Cerebellar cortex (tissue), 1 donor: ENCODE measurements at places on chromosomes 2 and 18.

DNA sequence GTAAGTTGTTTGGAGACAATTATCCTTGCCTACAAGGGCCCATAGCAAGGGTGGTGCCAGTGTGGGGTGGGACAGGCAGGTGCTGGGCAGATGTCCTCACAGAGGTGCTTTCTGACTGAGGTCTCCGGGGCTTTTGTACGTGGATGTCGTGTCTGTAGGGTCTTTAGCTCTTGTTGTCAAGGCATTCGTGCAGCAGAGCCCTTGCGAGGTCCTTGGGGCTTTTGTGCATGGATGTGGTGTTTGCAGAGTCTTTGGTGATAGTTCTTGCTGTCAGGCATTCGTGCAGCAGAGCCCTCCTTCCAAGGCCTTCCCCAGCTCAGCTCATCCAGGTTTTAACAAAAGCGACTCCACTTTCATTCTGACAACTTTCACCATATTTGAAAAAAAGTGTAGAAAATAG is 116.0 kb upstream of the TMEM18 start:
- no peak for DNase-seq

- DNase-seq, result no peak
These were observed 30.1 kb downstream of the KCTD18 start for GRCh38 chr2:200479692-200480265.

DNA sequence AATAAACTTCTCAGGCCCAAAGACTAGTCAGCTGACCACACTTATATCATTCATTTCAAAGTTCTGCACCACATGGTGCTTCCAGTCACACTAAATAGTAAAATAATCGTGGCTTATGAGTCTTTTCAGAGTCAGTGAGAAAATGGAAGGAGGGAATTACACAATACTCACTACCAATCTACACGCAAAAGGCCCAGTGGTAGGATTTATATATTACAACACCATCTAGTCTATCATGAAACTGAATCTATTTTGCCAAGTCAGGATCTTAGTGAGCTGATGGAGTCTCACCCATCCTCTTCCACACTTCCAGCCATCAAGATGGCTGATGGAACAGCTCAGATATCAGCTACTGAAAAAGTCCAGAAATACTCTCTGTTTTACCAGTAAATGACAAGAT is 21.9 kb downstream of the INO80D start:
- DNase-seq, result no peak

- DNase-seq, result no peak
These were observed 254.9 kb downstream of the IRS1 start for GRCh38 chr2:226544596-226545210.

GRCh38 chr2:10554961-10555809 is 107.1 kb upstream of the ODC1 start:
- DNase-seq, result no peak

GRCh38 chr2:142714600-142714999 is 162.9 kb upstream of the KYNU start:
- no peak for DNase-seq

DNA sequence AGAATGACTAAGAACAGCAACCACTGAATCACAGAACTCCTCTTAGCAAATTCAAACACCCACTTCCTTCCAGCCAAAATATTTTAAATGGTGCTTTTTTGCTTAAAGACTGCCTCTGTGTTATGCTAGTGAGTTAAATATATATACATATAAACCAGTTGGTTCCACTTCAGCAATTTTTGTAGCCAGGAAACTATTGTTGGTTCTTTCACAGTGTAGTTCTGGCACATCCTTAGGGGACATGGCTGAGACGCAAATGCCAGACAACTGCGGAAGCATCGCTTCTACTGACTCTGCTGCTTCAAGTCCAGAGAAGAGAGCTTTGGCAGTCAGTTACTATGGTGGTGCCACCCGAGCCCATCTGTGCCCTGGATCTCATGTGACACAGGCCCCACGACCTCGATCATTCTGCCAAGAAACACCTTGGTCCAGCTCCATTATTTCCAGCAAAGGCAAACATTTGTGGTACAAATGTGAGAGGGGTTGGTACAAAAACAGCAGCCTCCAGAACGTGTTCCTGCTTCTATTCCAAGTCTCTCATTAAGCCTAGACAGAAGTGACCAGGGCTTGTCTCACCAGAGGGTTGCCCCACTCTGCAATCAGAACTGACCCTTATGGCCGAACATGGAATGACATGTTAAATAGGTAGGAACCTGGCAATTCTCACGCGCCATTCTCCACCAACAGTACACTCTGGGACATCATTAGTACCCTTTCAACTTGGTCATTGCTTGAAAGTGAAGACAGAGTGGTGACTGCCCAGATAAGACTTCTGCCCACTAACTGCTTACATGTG is 117.8 kb upstream of the NRP2 start:
- peak; percentile 46 for DNase-seq

DNA sequence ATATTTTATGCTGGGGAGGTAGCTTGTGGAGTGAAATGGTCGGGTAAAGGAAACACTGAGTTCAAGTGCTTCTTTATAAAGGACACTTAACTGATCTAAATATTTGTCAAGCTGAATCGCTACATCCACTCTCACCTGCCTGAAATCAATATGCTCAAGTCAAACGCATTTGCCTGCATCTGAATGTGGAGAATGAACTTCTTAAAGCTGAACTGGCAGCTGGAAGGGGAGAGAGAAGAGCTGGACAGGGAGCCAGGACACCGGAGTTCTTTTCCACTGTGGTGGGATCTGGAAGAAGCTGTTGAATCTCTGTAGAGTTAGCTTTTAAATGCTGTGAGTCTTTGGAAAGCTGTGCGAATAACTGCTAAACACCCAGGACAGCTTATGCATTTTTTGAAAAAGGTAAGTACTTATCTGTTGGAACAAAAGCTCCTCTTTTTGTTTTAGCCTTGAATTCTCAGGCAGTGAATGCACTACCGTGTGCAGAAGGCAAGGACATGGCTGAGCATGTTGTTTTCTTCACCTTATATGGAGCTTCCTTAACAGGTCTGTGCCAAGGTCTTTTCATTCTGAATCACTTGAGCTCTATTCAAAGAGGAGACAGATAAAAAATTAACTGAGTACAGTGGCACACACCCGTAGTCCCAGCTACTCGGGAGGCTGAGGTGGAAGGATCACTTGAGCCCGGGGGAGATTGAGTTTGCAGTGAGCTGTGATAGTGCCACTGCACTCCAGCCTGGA is 74.2 kb upstream of the KLF7 start:
- no peak for DNase-seq

DNA sequence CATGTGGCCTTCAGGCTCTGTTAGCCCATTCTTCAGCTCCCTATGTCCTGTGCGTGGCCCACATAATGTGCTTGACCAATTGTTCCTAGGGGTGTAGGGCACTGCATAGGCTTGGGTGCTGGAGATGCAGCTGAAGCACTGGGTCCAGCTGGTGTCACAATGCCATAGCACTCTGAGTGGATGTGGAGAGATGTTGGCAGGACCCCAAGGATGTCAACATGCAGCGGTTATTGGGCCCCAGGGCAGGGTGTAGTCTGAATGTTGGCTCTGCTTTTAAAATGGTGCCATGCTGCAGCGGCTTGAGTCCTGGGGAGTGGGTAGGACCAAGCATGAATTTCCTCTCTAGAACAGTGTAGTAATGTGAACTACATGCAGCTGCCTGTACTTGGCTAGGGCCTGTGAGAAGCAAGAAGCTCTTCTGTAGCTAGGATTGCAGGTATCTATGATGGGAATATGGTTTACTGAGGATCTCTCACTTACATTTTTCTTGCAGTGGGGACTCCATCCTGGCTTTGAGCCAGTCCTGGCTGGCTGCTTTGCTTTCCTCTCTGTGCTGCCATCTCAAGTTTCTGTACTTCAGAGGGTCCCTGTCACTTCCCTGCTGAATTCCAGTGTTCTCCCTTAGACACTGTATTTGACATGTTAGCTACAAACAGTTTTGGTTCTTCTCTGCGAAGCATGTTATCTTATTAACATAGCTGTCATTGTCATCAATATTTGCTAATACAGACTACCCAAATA is 148.4 kb downstream of the CSRNP3 start:
- no peak for DNase-seq

GRCh38 chr2:179932786-179933185 is 71.4 kb upstream of the ZNF385B start:
- DNase-seq, result peak; percentile 33

GRCh38 chr2:241852116-241852980 is 6.3 kb downstream of the PDCD1 start:
- DNase-seq, result no peak

GRCh38 chr18:2719040-2719439 is 63.5 kb downstream of the SMCHD1 start:
- no peak for DNase-seq

DNA sequence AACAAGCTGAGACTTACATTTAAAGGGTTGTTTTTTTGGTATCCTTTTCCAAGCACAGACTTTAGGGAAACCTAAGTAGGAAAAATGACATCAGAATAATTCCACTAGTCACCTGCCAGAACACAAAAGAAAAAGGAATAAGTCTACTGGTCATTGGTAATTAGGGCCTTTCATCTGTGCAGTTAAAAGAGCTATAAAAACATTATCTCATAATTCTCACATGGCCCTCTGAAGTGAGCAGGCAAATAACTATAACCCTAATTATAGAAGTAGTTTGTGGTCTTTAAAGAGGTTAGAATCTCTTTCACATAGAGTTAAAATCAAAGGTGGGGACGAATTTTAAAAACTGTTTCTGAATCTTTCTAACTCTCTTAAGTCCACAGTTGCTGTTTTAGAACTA is 111.1 kb upstream of the B3GNT2 start:
- no peak for DNase-seq

- DNase-seq, result peak; percentile 16
These were observed 364.3 kb downstream of the RNF144A start for GRCh38 chr2:7281231-7282201.

DNA sequence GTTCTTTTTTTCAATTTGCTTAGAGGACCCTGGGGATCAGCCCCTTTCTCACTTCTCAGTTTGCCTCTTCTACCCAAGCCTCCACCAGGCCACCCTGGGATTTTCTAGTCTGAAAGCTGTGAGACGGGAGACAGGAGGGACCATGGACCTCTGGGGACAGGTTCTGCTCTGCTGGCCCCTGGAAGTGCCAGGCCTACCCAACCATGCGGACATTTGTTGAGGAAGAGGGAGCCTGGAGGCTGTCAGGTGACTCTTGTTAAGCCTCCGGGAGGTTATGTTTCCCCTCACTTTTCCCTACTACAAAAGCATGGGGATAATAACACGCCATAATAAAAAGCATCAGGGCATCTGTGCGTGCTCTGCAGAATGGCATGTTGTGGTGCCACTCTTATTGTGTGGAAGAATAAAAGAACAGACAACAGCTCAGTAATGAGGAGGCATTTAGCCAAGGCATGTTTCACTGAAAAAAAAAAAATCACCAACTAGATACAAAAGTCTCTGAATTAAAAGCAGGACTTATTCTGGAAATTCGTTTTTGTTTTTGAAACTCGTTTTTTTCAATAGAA is 48.3 kb upstream of the PLA2R1 start:
- no peak for DNase-seq

DNA sequence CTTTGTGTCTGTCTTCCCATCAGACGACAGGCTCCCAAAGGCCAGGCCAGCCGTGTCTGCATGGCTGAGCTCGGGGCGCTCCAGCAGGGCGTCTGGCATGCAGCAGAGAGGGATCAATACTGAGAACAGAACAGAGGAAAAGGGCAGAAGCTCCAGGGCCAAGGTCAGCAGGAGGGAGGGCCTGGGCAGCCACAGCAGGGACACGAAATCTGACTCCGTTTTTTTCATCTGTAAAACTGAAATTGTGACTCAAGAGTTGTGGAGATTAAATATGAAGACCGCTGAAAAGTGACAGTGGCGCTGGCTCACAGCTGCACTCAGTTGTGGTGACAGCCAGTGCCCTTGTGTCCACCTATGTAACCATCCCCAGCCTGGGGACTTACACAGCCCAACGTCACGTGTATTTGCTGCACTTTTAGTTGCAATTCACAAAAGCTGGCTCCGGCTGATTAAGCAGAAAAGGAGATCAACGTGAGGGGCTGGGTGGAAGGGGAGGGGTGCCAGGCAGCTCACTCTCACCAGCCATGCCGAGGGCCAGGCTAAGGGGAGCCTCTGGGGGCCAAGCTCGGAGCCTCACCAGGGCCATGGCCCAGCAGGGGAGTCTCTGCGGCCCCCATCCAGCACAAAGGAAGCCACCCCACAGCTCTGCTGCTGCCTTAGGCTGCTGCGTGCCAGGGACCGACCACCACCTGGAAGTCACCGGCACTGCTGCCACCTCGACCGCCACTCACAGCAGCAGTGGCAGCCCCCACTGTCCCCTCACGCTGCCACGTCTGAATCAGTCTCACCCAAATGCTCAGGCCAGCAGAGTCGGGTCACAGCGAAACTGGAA is 74.7 kb downstream of the EIPR1 start:
- no peak for DNase-seq

GRCh38 chr18:11864471-11864870 is 13.3 kb downstream of the CHMP1B start:
- no peak for DNase-seq

DNA sequence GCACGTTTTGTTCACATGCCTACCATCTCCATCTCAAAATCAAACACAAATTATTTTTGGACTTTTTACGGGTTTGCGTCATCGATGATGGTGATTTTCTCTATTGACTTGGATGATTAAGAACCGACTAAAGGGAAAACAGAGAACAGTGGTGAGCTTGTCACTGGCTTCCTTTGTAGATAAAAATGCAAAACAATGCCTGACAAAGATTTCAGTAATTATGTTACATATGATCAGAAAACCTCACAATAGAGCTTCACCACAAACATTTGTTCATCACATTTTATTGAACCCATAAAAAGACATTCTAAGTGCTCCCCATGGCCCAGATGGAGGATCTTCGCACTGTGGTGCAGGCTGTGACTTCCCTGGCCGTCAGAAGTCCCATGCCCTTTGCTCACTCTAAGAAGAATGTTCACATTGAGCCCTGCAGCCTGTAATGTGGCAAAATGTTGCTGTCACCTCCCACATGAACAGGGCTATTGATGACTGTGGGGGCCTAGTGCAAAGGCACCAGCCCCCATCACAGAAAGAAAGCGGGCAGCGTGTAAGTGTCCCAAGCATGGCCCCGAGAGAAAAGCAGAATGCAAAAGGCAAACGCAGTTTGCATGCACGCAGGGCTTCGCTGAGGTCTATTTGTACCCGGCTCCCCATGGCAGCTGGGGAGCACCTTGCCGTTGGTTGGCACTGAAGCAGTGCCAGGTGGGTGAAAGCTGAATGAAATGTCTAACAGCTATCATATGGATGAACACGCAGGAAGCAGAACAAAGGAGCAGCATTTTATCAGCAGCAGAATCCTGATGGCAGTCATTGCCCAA is 60.6 kb downstream of the BCL2 start:
- no peak for DNase-seq

DNA sequence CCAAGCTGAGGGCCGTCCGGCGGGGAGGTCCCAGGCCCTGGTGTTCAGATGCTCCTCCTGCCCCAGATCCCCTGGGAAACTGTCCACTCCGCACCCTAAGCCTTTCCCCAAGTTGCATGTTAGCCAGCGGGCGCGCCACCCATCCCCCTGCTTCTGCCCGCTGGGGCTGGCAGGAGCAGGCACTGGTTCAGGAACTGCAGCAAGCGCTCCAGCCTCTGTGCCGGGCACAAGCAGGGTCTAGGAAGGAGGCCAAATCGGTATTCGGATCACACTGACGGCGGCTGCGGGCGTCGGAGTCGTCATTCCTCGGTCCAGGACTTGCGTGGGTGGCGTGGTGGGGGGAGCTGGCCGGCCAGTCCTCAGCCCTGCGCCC is 53.7 kb downstream of the FAM168B start:
- no peak for DNase-seq
